ENCODE measurements at places on chromosomes 2 and 18.

- DNase-seq, result no peak
Measured at GRCh38 chr18:80239830-80240229, 7.5 kb downstream of the PARD6G start.

DNA sequence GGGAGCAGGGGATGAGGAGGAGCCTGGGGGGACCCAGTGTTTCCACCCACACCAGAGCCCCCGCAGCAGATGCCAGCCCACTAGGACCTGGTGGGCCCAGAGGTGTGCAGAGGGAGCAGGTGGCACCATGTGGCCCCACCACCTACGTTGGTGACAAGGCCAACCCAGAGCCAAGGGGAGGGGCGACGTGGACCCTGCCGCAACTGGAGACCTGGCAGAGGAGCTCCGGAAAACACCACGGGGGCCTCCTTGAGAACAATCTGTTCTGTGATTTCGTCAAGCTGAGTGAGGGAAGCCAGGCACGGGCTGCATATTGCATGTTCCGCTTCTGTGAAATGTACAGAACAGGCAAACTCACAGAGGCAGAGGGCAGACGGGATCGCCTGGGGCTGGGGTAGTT lies 49.1 kb upstream of the GPC1 start:
- no peak for DNase-seq

GRCh38 chr18:52334896-52335295 lies 5.1 kb upstream of the DCC start:
- DNase-seq, result peak; percentile 42

DNA sequence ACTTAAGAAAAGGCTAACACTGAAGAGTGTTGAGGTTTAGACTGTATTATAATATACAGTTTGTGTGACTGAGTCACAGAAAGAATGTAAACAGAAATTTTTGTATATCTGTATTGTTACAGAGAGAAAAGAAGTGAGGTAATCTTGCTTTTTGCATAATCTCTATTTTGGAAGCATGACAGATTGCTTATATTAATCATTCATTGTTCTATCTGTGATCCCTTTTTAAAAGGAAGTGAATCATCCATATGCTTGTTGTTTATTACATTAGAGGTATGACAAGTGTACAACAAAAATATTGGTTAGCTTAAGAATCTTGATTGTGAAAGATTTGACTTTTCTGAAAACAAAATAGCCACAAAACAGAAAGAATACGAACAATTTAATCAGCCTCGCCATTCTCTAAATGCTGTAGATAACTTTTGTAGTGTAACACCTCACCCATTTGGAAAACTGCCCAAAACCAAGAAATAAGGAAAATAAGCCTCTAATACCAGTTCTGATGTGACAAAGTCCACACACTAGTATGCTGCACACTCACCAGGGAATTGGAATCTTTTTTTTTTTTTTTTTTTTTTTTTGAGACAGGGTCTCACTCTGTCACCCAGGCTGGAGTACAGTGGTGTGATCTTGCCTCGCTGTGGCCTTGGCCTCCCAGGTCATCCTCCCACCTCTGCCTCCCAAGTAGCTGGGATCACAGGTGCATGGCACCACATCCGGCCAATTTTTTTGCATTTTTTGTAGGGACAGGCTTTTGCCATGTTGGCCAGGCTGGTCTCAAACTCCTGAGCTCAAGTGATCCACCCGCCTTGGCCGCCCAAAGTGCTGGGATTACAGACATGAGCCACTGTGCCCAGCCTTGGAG lies 91.5 kb upstream of the LPIN2 start:
- no peak for DNase-seq

DNA sequence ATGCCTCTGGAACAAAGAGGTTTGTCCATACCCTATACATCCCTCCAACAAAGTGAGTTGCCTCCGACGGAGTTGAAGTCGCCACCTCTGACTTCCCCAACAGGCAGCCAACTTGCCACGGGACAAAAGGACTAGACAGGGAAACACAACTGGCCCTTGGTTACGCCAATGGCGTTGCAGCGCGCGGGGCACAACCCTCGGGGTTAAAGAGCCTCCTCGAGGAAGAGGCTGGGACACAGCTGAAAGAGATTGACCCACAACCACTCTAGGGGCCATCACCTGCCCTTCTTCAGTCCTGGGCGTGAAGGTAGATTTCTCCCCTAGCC lies 545 bp downstream of the GTF3C2 start:
- no peak for DNase-seq

- DNase-seq, result no peak
Measured at GRCh38 chr2:44237221-44237620, 38.1 kb upstream of the SLC3A1 start.

DNA sequence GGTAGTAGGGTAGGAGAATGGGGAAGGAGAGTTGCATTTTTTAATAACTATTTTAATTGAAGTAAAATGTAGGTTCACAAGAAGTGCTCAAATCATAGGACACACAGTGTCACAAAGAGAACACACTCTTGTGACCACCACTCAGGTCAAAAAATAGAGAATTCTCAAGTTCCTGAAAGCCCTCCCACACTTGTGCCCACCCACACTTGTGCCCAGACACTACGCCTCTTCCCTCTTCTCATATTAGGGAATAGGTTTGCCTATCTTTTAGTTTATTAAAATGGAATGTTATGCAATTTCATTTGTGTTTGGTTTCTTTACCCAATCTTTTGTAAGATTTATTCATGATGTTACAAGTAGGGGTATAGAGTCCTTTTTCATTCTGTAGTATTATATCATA lies 67.2 kb downstream of the UGGT1 start:
- no peak for DNase-seq

GRCh38 chr2:146990311-146991054 lies 854.3 kb upstream of the ACVR2A start:
- DNase-seq, result no peak

DNA sequence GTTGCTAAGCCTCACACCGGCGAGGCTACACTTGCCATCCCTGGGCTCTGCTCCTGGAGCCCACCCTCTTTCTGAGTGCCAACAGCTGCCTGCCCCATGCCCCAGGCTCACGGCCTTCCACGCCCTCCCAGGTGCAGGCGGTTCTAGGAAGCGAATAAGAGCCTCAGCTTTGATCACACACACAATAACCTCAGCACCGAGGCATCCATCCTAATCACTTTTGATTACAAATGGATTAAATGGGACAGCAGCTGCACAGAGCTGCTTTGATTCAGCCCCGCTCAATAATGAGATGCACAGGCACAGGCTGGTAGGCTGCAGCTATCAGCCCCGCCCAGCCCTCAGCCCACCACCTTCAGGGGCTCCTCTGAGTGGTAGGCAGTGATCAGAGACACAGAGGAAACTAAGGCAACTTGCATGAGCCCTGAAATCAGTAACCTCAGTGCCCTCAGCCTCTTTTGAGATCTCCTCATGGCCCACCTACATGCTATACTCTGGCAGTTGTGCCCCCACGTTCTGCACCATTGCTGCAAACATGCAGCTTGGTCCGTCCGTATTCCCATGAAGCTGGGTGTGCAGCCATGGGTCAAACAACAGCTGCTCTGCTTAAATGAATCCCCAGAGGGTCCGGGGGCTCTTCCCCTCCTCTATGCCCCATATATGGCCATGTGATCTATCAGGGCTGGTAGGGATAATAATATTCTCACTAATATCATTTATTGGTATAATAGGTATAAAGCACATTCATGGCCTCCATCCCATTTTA lies 171.4 kb downstream of the SETBP1 start:
- DNase-seq, result no peak

- no peak for DNase-seq
Measured at GRCh38 chr2:150528861-150529801, 41.7 kb upstream of the RND3 start.

DNA sequence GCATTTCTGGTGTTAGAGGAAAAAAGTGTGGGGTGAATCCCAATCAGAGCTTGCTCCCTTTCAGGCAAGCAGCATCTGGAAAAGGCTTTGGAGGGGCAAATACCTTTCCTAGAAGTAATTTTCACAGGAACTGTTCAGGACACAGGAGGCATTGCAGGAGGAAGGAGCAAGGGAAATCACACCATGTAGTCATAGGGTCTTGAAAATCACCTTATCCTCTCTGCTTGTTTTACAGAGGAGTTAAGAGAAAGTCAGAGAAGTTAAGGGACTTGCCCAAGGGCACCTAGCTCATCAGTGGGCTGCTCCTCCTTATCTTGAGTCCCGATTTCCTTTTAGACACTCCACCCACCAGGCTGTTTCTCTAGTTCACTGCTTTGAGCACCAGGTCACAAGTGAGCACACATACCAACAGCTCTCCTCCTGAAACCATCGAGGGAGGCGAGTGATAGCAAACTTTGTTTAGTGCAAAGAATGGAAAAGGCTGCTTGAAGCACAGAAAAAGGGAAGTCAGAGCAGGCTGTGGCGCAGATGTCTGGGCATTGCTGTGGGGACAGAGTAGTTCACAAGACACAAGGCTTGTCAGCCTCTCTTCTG lies 89.2 kb upstream of the CXCR4 start:
- no peak for DNase-seq

DNA sequence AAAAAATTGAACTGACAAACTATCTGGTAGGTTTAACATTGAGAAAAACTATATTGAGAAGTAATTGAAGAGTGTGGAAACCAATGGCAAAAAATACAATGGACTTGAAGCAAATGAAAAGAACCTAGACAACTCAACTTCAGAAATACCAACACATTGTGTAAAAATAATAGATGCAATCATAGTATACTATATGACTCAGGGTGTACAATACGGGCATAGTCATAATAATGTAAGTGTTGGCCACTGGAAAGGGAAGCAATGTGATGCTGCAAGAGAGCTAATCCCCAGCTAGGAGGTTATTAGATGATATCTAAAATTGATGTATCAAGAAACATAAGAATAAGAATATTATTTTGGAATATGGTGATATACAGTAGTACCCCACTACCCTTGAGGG lies 45.3 kb downstream of the SMAD7 start:
- no peak for DNase-seq

DNA sequence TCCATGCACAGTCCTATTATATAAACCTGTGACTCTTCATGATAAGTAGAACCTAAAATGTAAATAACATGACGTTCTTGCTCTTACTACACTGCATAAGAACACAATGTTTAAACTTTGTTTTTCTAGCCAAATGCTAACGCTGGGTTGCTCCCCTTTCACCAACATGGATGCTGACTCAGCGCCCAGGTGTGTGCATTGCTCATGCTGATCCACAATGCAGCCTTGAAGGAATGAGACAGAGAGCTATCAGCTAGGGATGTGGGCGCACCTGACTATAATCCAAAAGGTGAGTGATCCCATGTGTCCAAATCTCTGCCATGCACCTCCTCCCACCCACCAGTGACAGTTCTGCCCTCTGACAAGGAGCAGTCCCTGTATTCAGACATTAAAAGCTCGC lies 235.0 kb downstream of the IRS1 start:
- no peak for DNase-seq

- DNase-seq, result peak; percentile 21
Measured at GRCh38 chr2:28469304-28469703, 26.6 kb upstream of the PLB1 start.

- DNase-seq, result no peak
Measured at GRCh38 chr2:23456881-23457760, 72.1 kb downstream of the KLHL29 start.

DNA sequence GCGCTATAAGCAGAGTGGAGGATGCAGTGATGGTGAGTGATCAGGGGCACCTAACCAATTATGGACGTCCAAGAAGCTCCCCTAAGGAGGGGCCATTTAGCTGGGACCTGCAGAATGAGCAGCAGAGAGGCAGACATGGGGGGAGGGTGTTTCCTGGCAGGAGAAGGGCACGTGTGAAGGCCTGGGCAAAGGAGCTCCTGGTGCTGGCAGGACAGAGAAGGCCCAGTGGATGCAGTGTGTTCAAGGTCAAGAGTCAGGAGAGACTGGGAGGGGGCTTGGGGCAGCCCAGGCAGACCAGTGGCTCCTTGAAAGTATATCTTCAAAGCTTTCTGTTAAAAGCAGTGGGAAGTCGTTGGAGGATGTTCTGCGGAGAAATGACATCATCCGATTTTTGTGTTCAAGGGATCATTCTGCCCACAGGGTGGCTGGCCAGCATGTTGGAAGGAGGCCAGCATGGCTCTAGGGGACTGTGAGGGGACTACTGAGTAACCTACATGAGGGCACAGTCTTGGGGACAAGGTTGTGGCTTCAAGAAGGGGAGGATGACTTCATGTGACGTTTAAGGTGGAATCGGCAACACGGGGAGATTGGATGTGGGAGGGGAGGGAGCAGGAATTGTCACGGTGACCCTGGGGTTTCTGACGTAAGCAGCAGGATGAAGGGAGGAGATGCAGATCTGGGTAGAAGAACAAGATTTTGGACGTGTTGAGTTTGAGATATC lies 9.0 kb upstream of the CIB4 start:
- no peak for DNase-seq

- no peak for DNase-seq
Measured at GRCh38 chr2:158239271-158239670, 137.6 kb downstream of the UPP2 start.

All from AG04449 (cell line).